ENCODE measurements at places on chromosomes 4 and X.

DNA sequence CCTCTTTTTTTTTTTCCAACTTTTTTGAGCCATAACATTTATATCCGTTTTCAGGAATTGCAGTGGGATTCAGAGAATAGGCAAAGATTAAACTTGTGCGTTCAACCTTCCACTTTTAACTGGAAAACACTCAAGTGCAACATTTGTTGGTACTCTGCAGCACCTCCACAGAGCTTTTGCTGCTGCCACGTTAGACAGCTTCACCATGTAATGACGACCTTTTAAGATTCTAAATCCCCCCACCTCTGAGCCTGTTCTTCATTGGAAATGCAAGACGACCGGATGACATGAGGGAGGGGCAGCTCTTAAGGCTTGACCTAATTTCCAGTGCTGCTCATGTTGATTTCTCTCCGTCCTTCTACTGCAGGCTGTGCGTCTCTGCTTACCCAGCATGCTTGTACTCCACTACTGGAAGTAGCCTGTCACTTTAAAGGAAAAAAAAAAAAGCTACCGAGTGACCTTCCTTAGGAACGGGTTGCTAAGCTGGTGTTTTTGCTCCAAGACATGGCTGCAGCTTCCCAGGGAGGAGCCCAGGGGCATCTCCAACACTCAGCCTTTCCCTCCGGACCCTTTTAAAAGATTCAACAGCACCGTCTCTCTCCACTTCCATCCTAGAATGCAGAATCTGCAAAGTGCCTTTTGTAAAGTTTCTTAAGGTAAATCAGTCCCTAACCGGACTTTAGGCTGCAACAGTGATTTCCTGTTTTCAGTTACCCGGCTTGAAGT lies at the start of gene CC2D2A:
Gene CC2D2A (plus strand): TSS at position 481 of the 726 bp plus-strand sequence. CDS start 6,051 bp downstream, outside the sequence.
- no peak for DNase-seq

DNA sequence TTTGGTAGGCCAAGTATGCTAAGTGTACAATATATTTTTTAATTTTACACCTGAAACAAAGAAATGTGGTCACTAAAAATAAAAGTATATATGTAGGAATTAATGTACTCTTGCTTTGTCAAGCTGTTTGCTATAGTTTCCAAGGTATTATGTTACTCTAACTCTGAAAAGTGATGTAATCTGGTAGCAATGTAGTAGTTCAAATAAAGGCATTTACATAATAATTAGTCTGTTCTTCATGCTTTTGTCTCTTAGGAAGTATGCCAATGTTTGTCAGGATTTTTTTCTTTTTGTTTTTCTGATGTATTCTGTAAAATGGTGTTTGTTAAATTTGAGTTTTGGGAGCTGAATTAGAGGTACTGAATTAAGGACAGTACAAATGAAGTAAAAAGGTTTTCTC lies 89.5 kb downstream of the PLS3 start:
- DNase-seq = no peak

GRCh38 chr4:188780028-188780427 lies 640.8 kb downstream of the TRIML1 start:
- no peak for DNase-seq

GRCh38 chr4:107823870-107824349 lies 822 bp upstream of the SGMS2 start:
- DNase-seq = no peak

DNA sequence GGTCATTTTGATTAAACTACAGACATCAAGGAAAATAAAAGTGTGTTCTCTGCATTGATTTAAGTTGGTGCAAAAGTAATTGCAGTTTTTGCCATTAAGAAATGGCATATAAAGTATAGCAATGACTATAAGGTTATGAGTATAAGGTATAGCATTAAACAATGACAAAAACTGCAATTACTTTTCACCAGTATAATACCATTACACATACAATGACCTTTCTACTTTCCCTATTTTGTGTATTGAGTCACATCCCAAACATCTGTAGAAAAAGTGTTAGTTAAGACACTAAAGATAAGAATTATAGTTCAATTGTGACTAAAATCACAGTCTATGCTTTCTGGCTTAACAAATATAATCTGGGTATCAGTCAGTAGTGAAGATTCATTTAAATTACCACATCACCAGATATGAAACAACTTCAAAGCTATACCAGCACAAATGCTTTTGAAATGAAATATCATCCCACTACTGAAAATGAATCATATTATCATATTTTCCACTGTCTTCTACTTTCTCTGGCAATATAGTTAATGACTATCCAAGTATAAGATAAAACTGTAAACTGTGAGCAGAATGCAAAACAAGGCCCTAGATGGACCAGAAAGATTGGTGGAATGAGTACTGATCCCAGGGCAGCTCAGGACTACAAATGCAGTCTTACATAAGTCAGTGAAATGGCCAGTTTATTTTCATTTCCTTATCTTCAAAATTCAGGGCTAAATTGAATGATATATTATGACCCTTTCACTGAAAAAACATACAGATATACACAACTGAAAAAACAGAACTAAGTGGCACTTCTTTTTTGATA lies 241.1 kb downstream of the ANTXR2 start:
- no peak for DNase-seq

- no peak for DNase-seq
These were observed 30.7 kb upstream of the PROM1 start for GRCh38 chr4:16114546-16114945.

GRCh38 chr4:108433832-108434231 lies 186.5 kb upstream of the RPL34 start:
- peak; percentile 57 for DNase-seq
